Femur (tissue), 1 donor: ENCODE measurements at places on chromosomes 5 and 9.

GRCh38 chr9:34036625-34037024 lies 12.1 kb downstream of the UBAP2 start:
- DNase-seq, result no peak

- DNase-seq, result no peak
These were observed 17.5 kb downstream of the ANKRD33B start for GRCh38 chr5:10581424-10581748.

DNA sequence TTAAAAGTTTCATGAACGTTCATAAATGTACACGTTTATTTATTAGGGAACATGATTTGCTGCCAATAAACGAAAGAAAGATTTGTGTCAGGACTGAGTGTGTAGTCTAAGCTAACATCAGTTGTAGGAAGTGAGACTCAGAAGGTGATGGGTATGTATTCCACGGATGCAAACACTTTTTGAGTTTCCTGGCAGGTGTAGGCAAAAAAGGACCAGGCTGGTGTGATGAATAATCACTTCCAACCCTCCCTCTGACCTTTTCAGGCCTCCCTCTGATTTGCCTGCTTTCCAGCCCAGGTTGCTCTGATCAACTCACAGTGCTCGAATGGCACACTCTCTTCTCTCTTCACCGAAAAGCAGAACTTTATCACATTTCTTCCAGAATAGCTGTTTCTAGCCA lies 51.8 kb downstream of the BASP1 start:
- no peak for DNase-seq

GRCh38 chr5:142109331-142110045 lies 909 bp downstream of the NDFIP1 start:
- DNase-seq, result peak; percentile 50

DNA sequence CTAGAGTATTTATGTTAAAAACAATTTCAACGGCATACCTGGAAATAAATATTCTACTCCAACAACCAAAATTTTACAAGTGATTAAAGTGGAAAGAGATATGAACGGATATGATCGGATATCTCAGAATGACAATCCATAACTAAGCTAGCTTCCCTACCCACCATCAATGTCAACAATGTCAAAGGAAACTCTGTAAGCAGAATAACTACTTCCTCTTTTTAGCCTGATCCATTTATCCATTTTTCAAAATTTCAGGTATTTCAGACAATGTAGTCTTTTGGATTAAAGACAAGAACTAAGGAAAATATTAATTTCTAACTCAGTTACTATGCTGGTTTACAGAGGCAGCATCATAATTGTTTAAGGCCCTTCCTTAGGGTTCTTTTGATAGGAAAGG lies 188.7 kb downstream of the DENND1A start:
- DNase-seq, result no peak

GRCh38 chr9:71485326-71485725 lies 283.0 kb downstream of the CEMIP2 start:
- DNase-seq, result no peak

GRCh38 chr5:179668391-179668790 lies 12.4 kb downstream of the CBY3 start:
- peak; percentile 60 for DNase-seq

DNA sequence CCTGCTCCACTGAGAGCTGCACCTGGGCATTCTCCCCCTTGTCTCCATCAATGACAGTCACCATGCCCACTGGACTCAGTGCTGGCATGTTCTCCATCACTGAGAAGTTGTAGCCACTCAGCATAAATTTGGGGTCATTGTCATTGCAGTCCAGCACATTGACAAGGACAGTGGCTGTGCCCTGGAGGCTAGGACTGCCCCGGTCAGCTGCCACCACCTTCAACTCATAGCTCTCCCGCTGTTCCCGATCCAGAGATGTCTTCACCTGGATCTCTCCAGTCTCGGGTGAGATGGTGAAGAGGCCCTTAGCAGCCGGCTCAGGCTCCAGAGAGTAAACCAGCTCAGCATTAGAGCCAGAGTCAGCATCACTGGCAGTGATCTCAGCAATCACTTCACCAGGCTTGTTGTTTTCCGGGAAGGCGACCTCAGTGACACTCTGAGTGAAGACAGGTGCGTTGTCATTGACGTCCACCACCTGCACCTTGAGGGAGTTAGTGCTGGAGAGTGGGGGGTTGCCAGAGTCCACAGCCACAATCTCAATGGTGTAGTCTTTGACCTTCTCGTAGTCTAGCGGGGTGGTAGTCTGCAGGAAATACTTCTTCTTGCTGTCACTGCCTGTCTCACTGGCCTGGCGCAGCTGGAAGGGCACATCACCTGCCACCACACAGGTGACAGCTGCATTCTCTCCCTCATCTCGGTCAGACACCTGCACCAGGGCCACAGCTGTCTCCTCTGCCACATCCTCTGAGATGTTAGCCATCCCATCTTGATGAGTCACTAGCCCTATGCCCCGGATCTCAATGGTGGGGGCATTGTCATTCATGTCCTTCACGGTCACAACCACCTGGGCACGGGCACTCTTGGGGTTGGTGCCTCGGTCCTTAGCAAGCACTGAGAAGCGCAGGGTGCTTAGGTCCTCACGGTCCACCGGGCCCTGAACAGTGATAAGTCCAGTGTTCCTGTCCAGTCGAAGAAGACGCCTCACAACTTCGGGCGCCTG lies 13.5 kb downstream of the PCDH1 start:
- no peak for DNase-seq
